ENCODE measurements at places on chromosomes 12 and 14. TPM values are rescaled to one million over a fixed set of nuclear protein-coding genes. Genes with fewer than 3 reads are reported as not detected.

The RNASE7 gene
- not detected for total RNA-seq

The KLHL33 gene
- total RNA-seq = 0.19 TPM

The CLEC6A gene
- total RNA-seq = not detected

The PTPRR gene
- total RNA-seq = not detected

The LIN7A gene
- not detected for total RNA-seq

The ADAMTS20 gene
- total RNA-seq = not detected

The FBXW8 gene
- total RNA-seq = 10.8 TPM

The ASPG gene
- 0.38 TPM for total RNA-seq

The CELA1 gene
- total RNA-seq = 1.1 TPM

The AVPR1A gene
- total RNA-seq = not detected

The MMP14 gene
- 5.3 TPM for total RNA-seq

The SCYL2 gene
- 32.6 TPM for total RNA-seq

The KLHDC1 gene
- total RNA-seq = 12.2 TPM

The CIDEB gene
- total RNA-seq = 16.7 TPM

The GPR68 gene
- 1.0 TPM for total RNA-seq

The WNT5B gene
- 0.29 TPM for total RNA-seq

The TMPRSS12 gene
- total RNA-seq = not detected

The EID3 gene
- total RNA-seq = 7.4 TPM

The KRT85 gene
- not detected for total RNA-seq

The SNRPF gene
- 19.0 TPM for total RNA-seq

The MYL2 gene
- total RNA-seq = not detected

The ANG gene
- total RNA-seq = not detected

The RIMBP2 gene
- not detected for total RNA-seq

The SFSWAP gene
- total RNA-seq = 97.4 TPM
